Stimulated activated CD8-positive, alpha-beta memory T cell treated with anti-CD3 and anti-CD28 coated beads, Interleukin-7, amount 100 ng/mL, for 1 hour (primary cell): ENCODE measurements at places on chromosomes 16 and 17.

GRCh38 chr17:41420134-41420533, 4.3 kb downstream of the KRT37 start:
- no peak for DNase-seq

DNA sequence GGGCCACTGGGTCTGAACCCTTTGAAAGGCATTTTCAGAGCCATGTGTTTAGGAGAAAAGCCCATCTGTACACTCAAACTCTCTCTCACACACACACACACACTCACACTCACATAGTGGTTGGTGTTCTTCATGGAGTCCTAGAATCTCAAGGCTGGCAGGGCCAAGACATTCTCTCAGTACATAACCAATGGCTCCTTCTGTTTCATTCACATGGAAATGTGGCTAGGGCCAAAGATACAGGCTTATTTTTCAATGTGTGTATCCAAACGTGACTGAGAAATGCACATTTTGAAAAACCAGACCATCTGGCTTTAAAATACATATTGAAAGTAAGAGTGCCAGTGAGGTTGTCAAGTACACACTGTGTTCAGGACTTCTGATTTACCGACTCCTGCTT, 59.0 kb upstream of the SALL1 start:
- no peak for DNase-seq

GRCh38 chr17:45149037-45149668, 878 bp downstream of the HEXIM1 start:
- DNase-seq = peak; percentile 57

GRCh38 chr17:58249270-58250133, 11.1 kb downstream of the LPO start:
- DNase-seq = peak; percentile 41

GRCh38 chr16:49366669-49367068, 6.9 kb upstream of the C16orf78 start:
- no peak for DNase-seq

GRCh38 chr17:7707446-7707845, 2.4 kb downstream of the EFNB3 start:
- DNase-seq = no peak

DNA sequence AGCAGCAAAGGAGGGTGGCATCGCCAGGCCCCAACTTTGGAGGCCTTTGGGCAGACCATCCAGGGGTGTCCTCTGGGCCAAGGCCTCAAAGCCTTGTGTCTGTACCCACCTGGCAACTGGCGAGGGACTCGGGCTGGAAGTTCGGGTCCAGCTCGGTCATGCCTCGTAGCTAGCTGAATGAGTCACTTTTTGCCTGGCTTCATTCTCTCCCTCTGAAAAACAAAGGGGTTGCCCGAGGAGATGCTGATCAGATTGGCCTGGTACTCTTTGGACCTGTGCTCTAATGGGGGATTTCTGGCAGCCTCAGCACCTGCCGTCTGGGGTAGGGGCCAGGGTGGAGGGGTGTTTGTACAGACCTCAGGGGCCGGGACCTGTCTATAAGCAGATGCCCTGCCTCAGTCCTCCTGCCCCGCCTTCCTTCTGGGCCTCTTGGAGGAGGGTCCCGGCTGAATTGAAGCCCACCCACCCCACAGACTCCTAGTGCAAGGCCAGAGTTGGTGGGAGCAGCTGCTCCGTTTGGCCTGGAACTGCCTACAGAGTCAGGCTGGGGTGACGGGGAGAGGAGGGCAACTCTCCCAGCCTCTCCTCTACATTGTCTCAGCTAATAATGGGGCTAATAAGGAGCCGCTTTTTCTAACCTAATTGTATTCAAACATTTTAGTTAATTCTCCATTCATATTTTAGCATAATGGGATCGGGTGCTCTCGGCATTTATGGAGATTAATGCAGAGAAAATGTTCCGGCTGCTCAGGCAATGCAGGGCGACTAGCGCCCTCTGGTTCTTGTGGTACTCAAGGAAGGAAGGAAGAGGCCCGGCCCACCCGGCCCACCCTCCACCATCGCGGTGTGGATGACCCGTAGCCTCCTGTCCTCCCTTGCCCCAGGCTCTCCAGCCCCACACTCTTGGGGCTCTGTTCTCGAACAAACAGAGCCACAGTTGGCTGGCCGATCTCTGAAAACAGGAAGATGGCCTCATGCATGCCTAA, 21.4 kb upstream of the ABCC3 start:
- no peak for DNase-seq

DNA sequence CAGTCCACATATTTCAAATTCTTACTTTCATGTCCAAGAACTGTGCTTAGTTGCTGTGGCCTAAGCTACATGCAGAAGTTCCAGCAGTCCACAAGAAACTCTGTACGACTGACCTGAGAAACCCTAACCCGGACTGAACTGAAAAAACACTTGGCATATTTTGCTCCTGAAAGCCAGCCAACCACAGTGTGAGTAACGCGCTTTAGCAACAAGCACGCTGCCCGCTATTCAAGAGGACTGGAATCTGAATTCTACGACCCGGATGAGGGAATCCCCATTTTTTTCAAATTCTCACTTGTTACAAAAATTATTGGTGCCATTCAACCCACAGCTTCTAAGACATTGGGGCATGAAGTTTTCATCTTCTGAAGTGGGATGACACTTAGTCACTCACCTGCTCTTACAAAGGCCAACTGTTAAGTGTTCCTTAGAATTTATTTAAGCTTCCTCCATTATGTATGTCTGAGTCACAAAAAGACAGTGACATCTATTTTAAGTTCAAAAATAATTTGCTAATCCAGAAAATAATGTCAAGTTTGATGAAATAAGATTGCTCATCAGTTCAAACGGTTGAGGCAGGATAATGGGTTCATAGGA, 78.7 kb downstream of the CDYL2 start:
- no peak for DNase-seq

GRCh38 chr16:25700547-25700946, 8.8 kb downstream of the HS3ST4 start:
- no peak for DNase-seq

DNA sequence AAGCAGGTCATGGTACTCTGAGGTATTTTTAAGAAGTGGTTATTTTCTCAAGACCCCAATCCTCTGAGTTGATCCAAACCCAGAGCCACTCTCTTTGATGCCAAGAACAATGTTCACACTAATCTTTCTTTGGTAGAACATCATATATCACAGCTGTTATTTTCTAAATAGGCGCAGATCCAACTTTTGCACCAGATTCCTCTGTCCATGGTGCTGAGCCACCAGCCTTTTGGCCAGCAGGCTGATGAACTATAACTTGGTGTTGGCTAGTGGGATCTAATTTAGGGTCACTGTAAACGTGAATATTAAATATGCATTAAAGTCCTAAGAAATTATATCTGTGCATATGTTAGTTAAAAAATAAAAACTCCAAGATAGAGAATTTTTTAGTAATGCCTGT, 7.0 kb upstream of the ZKSCAN2 start:
- DNase-seq = no peak

DNA sequence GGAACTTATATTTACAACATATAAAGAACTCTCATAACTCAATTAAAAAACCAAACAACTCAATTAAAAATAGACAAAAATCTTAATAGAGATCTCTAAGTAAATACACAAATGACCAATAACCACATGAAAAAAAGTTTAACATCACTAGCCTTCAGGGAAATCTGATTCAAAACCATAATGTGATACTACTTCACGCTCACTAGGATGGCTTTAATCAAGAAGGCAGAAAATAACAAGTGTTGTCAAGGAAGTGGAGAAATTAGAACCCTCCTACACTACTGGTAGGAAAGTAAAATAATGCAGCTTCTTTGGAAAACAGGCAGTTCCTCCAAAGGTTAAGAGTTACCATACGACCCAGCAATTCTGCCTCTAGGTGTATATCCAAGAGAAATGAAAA, 8.4 kb downstream of the PHF12 start:
- DNase-seq = no peak

DNA sequence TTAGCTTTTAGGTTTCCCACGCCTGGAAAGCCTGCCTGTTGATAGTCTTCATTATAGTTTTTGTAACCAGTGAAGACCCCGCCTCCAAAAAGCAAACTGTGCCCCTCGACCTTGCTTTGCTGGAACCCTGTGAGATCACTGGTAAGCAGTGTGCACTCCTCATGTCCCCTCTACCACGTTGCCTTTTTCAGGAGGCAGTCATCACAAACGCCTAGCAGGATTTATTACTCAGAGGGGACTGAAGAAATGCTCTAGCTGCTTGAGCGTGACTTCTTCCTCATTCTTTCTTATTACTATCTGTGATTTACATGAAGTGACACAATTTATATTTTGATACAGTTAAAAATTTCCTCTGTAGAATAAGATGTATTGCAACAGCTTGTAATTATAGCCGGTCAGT, 6.5 kb upstream of the KRTAP3-1 start:
- no peak for DNase-seq

DNA sequence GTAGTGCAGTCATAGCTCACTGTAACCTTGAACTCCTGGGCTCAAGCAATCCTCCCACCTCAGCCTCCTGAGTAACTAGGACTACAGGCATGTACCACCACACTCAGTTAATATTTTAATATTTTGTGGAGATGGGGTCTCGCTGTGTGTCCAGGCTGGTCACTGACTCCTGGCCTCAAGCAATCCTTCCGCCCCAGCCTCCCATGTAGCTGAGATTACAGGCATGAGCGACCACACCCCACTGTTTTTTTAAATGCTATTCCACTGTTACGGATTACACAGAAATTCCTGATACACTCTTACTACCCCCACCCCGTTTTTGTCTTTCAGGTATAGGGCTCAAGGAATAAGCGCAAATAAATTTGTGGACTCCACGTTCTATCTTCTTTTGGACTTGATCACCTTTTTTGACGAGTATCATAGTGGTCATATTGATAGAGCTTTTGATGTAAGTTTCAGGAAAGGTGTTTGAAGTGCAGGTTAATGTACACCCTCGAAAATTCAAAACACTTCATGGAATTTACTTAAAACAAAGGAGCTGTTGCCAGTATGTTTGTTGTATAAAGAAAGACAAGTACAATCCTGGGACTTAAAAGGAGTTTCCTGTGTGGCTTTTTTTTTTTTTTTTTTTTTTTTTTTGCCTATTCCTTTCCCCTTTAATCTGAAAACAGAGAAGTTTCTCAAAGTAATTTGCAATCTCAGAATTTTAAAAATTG, 26.2 kb upstream of the SLC12A3 start:
- no peak for DNase-seq

GRCh38 chr16:85107083-85107482, 5.2 kb downstream of the CIBAR2 start:
- DNase-seq = no peak

- DNase-seq = no peak
Observed at GRCh38 chr17:14270508-14270907, 30.4 kb upstream of the HS3ST3B1 start.

- no peak for DNase-seq
Observed at GRCh38 chr16:89026121-89026612, 49.2 kb upstream of the CBFA2T3 start.

DNA sequence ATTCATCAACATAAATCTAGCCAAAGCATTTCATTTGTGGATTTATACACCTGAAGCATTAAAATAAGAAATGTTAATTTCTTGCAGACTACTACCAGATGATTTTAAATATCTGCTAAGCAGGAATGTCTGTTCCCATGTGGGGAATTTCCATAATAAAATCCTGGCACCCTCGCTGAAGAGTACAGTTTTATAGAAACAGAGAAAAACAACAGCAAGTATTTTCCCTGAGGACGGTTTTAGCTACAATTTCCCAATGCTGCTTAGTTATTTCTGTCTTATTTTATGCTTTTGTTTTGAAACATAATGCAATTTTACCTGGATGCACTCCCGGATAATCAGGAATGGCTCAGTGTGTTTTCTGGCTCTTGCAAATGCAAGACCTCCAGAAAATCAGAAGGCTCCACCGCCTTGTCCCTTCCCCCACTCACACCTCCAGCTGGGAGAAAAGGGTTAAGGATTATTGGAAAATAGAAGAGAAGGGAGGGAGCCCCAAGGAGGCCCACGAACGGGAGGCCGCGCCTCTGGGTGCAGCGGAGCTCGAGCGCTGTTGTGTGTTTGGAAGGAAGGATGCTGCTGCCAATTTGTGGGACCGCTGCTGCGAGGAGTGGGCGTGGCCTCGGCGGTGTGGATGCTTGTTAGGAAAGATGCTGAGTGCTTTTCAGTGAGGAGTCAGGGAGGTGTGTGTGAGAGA, at the start of gene CNTNAP4:
TSS of gene CNTNAP4 (plus strand) at position 657 of the 694 bp plus-strand sequence. CDS start 262 bp downstream, outside the sequence.
- DNase-seq = no peak

GRCh38 chr16:1938316-1938715, 4.7 kb downstream of the MSRB1 start:
- no peak for DNase-seq

DNA sequence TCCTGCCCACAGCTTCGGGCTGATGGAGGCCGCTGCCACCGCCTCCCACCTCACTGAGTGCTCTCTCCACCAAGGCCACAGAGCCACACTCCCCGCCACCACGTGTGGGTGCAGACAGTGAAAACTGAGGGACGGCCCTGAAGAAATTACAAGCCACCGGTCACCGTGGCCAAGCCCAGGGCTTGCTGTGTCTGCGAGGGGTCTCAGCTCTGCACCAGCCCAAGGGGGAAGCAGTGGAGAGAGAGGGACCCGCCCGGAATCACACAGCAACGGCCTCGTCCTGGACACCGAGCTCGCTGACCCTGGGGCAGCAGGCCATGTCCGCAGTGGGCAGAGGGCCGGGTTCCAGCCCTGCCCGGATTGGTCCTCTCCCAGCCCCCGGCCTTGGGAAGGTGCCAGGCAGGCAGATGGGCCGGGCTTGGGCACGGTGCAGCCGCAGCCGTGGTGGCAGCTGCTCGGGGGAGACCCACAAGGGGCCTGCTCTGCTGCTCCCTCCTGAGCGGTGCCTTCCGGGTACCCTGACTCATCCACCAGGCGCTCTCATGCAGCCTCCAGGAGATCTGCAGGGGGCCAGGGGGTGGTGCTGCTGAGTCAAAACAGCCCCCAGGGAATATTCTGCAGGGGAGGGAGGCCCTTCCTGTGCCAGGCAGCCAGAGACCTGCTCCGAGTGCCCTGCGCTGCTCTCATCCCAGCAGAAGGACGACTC, 52.0 kb downstream of the CBFA2T3 start:
- DNase-seq = no peak

GRCh38 chr17:7439462-7440112, at the start of gene FGF11:
FGF11 (plus strand) TSS chr17:7439512; CDS start chr17:7439621, 109 bp downstream.
- no peak for DNase-seq

DNA sequence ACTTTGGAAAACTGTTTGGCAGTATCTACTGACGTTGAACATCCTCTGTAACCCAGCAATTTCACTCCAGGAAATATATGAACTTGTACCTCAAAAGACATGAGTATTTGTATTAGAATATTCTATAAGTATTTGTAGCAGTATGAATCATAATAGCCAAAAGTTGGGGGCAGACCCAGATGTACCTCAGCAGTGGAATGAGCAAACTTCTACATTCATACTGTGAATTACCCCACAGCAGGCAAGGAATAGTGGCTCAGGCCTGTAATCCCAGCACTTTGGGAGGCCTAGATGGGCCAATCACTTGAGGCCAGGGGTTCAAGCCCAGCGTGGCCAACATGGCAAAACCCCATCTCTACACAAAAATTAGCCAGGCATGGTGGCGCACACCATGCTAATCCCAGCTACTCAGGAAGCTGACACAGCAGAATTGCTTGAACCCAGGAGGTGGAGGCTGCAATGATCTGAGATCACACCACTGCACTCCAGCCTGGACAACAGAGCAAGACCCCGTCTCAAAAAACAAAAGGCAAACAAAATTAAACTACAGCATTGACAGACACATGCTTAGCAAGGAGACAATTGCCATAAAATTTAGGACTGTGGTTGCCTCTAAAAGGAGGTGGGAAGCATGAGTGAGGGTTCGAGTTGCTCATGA, 11.2 kb upstream of the HELZ start:
- DNase-seq = no peak
